ENCODE measurements at places on chromosomes 11 and 22. TPM values are rescaled to one million over a fixed set of nuclear protein-coding genes. Genes with fewer than 3 reads are reported as not detected.

- DNase-seq = peak; percentile 63
These were observed 58.7 kb downstream of the CTTN start for GRCh38 chr11:70456921-70457532.

GRCh38 chr22:19663286-19663815 is 51.0 kb upstream of the SEPTIN5 start:
- peak; percentile 81 for DNase-seq

- no peak for DNase-seq
These were observed 27.9 kb downstream of the GUCY1A2 start for GRCh38 chr11:106990331-106990730.

DNA sequence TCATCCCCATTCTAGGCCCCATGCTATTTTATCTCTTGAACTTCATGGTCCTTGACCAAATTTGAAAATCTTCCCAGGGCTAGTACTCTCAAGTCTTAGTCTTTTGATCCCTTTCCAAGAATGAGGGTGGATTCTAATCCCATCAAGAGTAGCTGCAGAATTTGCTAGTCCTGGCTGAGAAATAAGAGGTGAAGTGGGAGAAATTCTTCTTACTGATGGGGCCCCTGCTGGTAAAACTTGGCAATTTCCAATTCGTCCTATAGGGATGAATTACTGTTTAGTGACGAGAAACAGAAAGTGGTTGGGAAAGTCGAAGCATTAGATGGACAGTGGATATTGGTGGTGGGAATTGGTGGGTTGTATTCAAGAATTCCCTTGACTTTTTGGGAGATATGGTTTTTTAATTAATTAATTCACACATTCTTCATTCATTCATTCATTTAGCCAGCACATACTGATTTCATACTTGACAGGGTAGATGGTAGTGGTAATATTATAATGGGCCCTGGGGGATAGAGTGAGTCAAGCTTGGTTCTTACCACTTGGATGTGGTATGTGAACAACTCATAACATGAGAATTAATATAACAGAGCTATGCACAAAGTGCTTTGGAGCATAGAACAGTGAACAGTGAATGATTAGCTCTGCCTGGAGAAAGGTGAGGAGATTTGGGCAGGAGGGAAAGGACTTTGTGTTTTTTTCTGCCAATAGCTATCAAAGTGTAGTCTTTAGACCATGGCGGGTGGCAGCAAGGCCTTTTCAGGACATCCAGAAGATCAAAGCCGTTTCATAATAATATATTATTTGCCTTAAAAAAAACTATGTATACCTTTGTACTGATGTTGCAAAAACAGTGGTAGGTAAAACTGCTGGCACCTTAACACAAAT is 103.8 kb downstream of the STIM1 start:
- peak; percentile 78 for DNase-seq

The TEX12 gene
- total RNA-seq = 0.29 TPM

The CRYBB3 gene
- total RNA-seq = not detected

All from RPMI7951 (cell line).